ENCODE measurements at places on chromosomes 3 and 15.
A peak's percentile ranks its signal among the peaks of the same experiment; 100 is the strongest.

- no peak for DNase-seq
These were observed 19.1 kb downstream of the TRNT1 start for GRCh38 chr3:3145831-3146230.

- DNase-seq = no peak
These were observed 808 bp downstream of the ARRDC4 start for GRCh38 chr15:97961067-97961954.

- no peak for DNase-seq
These were observed 11.1 kb upstream of the TSPAN3 start for GRCh38 chr15:77081971-77082370.

DNA sequence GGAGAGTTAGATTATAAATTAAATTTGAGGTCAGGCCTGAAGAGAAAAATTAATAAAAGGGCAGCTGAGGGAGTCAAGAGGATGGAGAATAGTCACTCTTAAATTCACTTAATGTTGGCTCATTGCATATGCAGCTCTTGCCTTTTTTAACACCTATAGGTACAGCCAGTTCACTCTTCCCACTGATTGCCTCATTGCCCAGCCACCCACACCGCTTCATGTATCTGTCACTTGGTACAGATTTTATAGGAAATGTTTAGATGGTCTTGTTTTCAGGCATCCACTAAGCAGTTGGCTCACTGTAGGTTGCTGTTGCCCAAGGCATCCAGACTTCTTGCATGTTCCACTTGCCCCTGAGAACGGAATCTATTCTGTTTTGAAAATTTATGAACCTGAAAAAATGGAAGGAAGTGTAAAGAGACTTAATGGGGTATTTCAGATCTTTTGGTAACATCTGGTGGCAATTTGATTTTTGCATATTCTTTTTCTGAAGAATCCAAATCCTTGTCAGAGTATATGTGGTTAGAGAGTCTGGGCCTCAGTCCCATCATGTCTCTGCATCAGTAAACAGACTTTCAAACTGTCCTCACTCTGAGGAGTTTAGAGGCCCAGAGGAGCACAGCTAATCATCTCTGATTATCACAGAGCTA, 151.9 kb downstream of the RBPMS2 start:
- no peak for DNase-seq

DNA sequence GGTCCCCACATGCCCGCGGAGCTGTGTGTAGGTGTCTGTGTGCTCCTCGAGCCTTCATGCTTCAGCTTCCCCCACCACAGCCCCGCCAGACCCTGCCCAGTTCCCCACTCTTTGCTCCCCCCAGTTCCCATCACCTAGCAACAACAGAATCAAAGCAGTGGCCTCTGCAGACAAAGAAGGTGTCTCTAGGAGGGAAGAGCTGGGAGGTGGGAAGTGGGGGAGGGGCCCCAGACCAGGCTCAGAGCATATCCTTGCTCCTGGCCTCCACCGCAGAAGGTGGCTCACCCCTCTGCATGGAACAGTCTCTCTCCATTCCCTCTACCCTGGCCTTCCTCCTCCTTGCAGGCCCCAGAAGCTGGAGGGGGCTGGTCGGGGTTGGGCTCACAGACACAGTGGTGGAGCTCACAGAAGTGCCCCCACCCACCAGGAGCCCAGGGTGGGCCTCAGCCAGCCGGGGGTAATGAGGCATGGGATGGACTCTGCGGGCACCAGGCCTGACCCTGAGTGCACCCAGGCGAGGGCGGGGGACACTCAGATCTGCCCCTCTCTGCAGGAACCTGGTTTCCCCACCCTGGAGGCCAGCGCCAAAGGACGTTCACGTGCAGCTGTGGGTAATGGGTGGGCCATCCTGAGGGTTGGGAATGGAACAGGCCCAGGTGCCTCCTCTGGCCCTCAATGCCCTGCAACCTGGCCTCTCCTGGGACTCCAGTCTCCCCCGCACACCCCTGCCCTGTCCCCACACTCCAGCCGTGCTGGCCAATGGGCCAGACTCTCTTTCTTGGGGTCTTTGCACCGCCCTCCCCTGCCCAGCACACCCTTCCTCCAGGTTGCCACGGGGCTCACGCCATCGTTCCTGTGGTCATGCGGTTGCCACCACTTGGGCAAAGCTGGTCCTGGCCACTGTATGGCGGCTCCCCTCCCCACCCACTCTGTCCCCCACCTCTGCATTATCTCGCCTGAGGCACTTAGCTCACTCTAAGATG, 53.4 kb downstream of the TPRA1 start:
- peak; percentile 34 for DNase-seq

- no peak for DNase-seq
These were observed 210.6 kb upstream of the ZPLD1 start for GRCh38 chr3:102224171-102224570.

DNA sequence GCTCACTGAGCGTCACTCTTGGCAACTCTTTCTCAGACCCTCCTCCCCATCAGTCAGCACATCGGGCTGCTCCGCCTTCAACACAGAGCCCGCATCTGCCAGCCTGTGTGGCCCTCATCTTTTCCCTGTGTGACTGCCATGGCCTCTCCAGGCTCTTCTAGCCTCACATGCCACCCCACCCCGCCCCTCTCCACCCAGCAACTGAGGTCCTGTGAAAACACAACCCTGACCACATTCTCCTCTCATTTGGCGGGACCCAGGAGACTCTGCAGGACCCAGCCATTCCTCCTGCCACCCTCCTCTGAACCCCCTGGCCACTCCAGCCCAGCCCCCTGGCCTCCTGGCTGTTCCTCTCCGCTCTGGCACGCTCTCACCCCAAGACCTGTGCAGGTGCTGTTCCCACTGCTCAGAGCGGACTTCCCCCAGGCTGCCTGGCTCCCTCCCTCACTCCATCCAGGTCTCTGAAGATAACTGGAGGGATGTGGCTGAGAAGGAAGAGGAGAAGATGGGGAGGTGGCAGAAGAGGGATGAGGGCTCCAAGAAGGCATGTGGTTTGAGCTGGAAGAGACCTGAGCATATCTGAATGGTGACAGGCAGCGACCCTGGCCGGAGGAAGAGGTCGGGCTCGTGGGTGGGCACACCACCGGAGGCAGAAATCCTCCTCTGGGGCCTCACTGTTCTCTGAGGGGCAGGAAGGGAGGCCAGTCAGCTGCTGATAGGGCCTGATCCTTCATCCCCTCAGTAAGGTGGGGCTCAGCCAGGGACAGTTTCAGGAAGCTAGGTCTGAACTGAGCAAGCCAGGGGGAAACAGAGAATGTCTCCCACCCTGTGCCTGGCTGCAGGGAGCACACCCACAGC, 111.2 kb upstream of the RPL32 start:
- DNase-seq = no peak

GRCh38 chr3:71107926-71108325, 475.6 kb downstream of the FOXP1 start:
- DNase-seq = no peak

DNA sequence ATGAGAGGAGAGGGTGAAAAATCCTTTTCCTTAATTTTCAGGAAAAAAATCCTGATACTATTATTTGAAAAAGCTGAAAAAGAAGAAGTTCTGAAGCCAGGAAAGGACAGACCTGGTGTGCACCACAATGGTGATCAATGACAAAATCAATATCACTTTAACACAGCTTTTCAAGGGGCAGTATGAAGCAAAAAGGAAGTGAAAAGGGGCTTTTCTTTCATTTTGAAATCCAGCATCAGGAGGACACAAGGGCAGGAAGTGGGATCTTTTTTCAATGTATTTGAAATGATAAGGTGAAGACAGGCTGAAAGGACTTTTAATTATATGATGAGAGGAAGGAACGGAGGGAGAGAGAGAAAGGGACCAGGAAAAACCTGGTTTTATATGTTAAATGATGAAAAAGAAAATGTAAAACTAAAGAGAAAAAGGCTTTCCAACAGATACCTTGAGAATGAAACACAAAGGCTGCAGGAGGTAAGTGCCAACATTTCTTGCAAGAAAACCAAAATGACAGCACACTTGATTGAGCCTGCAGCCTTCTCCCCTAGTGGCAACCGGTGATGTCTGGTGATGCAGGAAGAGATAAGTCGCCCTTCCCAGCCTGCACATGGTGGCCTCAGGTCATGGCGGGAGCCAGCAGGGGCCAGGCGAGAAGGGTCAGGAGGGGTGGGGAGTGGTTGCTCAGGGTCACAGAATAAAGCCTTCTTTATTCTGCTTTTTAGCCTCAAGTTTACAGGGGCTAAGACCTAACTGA, 236.7 kb upstream of the WNT5A start:
- DNase-seq = no peak

DNA sequence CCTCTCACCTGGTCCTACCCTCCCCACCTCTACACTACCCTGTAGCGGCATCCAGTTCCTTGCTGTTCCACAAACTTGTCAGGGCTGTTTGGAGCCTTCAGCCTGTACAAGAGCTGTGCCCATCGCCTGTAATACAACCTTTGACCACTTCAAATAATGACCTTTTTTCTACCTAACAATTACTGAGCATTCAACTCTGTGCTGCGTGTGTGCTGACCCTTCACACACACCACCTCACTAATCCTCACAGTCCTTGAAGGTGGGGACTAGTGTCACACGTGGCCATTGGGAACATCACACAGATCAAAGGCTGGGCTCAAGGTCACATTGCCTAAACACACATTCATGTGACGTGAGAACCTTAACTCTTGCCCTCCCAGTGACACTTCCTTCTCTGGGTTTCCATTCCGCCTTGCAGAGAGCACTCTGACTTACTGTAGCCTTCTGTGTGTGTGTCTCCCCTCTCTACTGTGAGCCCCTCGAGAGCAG, 3.1 kb downstream of the C3orf20 start:
- DNase-seq = no peak

DNA sequence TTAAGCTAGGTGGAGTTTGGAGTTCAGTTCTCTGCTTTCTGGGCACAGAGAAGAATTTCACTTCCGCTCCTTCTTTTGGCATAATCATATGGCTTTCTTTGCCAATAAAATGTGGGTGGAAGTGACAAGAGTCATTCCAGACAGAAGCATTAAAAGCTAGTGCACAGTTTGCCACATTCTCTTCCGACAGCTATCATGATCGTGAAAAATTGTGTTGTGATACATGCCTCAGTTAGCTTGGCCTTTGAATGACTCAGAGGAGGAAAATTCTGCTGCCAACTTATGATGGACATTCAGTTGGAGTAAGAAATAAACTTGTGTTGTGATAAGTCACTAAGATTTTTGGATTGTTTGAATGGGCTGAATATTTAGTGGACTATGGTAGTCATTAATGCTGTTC, 291.7 kb upstream of the SATB1 start:
- DNase-seq = no peak

DNA sequence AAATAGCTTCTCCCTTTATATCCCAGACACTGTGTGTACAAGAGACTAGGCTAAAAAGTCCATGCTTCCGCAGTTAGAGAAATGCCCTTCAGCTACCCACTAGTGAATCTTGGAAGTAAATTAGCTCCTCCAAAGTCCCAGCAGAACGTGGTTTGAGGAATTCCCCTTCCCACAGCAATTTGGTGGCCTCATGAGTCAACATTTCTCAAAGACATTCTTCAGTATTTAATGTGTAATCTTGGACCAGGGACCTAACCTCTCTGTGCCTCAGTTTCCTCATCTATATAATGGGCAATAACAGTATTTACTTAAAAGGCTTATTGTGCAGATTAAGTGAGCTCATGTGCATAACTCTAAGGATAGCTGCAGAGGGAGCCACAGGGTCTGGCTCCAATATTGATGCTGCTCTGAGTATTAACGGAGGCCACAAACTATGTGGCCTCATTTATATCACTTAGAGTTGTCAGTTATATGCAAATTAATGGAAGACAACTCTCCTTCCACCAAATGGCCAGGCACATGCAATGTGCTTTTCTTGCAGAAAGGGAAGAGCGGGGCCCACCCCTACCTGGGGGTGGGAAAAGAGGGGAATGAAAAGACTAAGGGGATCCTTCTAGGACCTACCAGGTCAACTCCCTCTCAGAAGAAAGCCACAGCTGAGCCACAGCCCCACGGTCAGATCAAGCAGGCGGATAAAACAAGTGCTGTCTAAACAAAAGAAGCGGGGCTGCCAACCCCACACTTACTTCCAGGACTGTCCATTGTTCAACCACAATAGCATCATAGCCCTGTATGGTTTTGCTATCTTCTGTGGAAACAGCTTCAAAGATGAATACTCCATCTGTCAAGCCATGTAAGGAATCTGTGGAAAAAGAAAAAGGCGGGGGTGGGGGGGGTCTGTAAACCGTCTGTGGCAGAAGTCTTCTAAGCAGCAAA, 92.4 kb downstream of the OXNAD1 start:
- DNase-seq = no peak

DNA sequence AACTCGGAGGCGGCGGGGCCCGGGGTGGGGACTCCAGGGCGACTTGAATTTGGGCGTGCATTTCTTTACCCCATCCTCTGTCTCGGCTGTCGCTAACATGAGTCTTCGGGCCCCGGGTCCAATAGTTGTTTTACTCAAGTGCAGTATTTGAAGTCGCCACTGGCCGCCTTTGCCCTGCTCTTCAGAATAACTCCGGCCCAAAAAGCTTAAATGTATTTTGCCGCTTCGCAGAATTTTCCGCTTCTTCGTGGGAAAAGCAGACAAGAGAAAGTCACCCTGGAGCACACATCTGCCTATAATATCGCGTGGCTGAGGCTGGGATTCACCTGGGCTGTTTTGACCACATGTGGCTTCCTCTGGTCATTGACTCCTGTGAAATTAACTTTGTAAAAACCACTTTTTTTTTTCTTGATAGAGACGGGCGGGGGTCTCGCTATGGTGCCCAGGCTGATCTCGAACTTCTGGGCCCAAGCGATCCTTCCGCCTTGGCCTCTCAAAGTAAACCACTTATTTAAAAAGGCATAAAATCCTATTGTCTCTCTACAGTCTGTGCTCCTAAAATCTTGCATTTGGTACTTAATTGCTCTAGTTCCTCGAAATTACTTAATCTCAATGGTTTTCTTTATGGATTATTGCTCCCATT, 676 bp downstream of the CNOT10 start:
- DNase-seq = no peak

- no peak for DNase-seq
These were observed 78.3 kb downstream of the NAALADL2 start for GRCh38 chr3:174937478-174937877.

DNA sequence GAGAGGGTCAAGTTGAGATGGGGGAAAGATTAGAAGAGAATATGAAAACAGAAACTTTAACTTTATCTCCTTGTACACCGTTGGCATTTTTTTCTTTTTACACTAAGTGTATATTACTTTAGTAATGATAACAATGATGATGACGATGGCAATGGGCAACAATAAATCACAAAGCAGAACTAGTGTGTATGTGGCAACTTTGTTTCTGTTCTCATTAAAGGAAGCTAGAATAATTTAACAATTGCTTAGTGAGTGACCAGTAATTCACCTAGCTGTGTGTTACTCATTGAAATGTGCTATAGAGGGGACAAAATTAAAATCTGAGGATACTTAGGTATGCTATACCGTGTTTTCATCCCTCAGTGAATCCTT, 318.5 kb upstream of the TBL1XR1 start:
- no peak for DNase-seq
